NCI-H748 treated with DMSO at 0.1 percent for 48 hours (cell line): ENCODE measurements at places on chromosomes 2 and 18.

- no peak for DNase-seq
Measured at GRCh38 chr2:65518751-65519150, 86.4 kb upstream of the SPRED2 start.

DNA sequence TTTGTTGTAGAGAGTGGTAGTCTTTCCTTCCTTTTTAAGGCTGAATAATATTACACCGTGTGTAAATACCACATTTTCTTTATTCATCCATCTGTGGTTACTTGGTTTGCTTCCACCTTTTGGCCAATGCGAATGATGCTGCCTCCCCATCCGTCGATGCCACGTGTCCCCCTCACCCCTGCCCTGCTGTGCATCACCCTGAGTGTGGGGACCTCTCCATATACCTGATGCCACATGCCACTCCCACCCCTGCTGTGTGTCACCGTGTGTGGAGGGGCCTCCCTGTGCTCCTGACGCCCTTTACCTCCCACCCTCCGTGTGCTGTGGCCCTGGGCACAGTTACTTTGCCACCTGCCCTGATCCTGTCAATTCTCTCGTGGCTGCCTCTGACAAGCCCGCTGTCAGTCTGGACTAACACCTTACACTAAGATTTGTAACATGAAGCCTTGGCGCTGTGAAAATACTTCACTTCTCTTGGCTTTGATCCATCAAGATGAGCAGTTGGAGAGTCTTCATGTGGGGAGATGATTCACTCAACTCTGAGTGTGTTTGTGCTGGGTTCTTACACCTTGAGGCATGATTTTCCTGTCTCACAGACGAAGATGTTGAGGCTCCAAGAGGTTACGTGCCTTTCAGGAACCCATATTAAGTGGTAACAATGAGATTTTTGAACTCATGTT is 234.0 kb downstream of the ZNF407 start:
- no peak for DNase-seq

- no peak for DNase-seq
Measured at GRCh38 chr2:163269374-163270021, 430.9 kb upstream of the KCNH7 start.

DNA sequence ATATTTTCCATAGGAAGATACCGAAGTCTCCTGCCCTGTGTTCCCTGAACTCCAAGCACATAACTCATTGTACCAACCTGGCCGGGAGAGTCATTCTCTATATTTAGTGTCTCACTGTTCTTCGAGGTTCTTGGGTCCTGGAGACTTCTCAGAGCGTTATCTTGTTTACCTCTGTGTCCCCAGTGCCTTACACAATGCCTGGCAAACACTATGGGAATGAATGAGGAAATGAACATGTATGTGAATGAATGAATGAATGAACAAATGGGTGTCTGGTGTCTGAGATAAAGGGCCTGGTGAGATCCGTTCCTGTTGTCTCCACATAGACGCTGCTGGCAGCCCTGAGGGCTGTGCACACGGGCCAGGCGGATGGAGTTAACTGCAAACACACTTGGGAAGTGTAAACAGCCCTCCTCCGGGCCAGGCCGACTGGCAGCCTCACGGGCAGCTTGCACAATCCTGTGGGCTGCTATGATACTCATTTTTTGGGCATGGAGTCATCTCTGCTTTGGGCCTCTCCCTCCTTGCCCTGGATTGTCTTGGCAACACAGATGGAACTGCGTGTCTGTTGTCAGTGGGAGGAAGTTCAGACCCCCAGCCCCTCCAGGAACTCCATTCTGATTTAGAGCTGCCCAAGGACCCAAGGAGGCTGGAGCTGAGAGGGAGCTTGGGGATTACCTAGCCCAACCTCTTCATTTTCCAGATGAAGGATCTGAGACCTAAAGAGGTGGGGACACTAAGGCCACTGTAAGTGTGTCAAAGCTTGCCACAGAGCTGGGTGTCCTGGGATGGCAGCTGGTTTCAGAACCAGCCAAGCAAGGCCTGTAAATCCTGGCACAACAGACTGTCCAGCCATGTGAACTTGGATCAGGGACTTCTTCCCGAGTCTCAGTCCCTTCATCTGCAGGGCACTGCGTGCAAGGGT is 124.4 kb downstream of the INHBB start:
- DNase-seq: no peak

DNA sequence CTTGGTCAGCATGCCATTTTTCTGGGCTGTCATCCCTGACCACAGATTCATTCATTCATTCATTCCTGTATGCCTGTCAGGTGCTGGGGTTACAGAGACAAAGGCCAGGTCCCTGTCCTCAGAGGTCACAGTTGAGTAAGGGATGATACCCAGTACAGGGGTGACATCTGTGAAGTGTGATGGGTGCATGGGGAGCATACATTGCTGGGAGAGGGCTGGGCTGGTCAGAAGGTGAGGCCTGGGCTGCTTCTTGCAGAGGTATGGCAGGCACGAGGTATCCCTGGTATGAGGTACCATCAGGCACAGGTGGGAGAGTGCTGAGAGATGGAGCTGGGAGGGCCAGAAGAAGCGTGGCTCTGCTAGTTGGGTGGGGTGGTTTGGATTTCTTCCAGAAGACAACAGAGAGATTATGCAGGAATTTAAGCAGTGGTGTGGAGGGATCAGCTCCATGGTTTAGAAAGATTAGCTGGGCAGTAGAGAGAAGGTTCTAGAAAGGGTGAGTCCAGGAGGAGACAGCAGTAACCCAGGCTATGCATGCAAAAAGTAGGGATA is 181.9 kb upstream of the HAAO start:
- no peak for DNase-seq

DNA sequence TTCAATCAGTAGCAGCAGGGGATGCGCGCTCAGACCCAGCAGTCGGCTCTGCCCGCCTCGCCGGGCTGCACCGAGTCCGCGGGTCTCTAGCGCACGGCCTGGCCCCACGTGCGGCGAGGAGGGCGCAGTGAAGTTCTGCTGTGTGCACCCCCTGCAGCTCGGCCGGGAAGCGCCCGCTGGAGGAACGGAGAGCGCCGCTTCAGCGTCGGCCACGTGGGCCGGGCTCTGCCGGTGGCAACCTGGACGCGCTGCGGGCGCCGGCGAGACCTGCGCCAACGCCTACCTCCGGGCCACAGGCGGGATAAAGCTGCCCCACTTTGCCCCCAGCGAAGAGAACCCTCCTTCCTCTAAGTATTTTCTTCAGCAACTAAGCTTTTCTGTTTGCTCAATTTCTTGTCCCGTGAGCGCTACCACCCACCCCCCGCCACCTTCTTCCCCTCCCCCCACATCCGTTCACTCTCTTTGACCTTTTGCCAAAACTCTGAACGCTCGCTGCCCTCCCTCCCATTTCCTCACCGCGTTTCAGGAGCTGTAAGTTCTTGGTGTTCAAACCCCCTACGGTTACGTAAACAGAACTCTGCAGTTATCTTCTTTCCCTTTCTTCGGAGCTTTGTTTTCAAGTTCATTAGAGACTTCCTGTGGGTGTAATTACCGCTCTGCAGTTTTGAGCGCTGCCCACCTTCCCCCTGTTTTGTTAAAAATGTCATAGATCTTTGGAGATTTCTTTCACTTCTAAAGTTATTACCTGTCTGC is 42.6 kb upstream of the EDAR start:
- no peak for DNase-seq

- no peak for DNase-seq
Measured at GRCh38 chr2:148828941-148829340, 46.1 kb upstream of the KIF5C start.

DNA sequence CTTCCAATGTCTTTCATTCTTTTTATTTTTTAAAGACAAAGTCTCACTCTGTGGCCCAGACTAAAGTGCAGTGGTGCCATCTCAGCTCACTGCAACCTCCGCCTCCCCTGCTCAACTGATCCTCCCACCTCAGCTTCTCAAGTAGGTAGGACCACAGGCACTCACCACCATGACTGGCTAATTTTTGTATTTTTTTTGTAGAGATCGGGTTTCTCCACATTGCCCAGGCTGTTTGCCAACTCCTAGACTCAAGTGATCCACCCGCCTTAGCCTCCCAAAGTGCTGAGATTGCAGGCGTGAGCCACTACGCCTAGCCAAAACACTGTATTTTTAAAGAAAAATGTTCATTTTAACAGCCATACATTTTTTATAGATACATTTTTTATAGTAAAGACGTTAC is 12.7 kb downstream of the GCKR start:
- no peak for DNase-seq

DNA sequence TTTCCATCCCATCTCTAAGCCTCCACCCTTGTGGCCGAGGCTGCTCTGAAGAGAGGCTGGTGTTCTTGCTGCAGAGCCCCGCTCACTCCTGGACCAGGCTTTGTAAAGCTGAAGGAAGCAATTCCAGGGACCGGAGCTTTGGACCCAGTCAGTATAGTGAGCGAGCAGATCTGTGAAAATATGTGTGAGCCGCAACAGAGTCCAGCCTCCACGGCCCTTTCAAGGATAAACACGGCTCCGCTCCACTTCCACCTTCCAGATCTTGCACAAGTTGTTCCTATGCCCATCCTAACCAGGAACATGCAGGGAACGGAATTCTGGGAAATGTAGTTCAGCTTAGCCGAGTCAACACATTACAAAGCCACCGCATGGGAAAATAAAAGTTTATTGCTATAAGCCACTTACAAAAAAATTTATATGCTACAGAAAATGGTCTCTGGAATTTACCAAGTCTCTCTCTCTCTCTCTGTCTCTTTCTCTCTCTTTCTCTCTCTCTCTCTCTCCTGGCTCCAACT is 151.7 kb upstream of the ZNF521 start:
- no peak for DNase-seq

DNA sequence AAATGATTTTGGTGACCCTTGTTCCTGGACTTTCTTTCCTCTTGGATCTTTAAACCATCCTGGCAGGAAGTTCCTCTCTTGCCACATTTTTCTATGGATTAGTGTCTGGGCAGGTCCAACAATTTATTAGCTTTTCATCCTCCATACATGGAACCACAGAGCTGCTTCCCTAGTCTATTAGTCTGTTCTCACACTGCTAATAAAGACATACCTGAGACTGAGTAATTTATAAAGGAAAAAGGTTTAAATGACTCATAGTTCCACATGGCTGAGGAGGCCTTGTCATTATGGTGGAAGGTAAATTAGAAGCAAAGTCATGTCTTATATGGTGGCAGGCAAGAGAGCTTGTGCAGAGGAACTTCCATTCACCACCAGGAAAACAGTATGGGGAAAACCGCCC is 122.9 kb downstream of the DDX1 start:
- DNase-seq: no peak

- no peak for DNase-seq
Measured at GRCh38 chr2:119599384-119599783, 55.1 kb downstream of the CFAP221 start.

- no peak for DNase-seq
Measured at GRCh38 chr2:222160944-222161343, 137.9 kb downstream of the PAX3 start.

DNA sequence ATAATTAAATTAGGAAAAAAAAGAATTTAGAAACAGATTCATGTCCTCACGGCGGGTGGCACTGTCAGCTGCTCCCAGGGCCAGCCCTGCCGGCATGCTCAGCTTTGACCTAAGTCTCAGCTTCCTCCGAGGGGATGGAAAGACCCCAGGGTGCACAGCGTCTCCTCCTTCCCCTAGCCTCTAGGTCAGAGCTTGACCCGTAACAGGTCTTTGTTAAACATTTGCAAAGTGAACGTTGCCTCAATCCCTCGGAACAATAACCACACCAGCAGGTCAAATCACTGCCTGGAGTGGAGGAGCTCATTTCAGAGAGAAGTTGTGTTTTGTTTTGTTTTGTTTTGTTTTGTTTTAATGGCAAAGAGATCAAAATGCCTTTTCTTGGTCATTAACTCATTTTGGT is 171.3 kb downstream of the TMEM18 start:
- DNase-seq: no peak

DNA sequence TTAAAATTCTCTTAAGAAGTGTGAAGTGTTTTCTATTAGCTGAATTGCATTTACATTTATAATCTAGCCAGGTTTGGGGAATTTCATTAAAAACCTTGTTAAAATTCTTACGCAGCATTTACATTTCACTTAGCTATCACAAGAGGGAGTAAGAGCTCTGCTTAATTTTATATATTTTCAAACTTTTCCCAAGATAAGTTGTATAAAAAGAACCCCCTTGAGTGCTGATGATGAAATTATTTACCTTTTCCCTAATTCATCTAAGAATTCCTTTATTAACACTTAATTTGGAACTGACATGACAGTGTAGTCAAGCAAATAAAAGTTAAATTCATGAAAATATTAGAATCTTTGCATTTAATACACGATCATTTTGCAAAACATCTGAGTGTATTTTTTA is 54.2 kb upstream of the ZSWIM2 start:
- DNase-seq: no peak

GRCh38 chr2:469514-469913 is 181.6 kb upstream of the ALKAL2 start:
- no peak for DNase-seq

- DNase-seq: no peak
Measured at GRCh38 chr18:45775241-45775676, 50.2 kb upstream of the SIGLEC15 start.

GRCh38 chr2:142596334-142597088 is 281.0 kb upstream of the KYNU start:
- no peak for DNase-seq

GRCh38 chr18:42850174-42851083 is 265.1 kb downstream of the RIT2 start:
- DNase-seq: peak; percentile 79

- DNase-seq: no peak
Measured at GRCh38 chr2:204021290-204022081, 84.9 kb downstream of the ICOS start.

DNA sequence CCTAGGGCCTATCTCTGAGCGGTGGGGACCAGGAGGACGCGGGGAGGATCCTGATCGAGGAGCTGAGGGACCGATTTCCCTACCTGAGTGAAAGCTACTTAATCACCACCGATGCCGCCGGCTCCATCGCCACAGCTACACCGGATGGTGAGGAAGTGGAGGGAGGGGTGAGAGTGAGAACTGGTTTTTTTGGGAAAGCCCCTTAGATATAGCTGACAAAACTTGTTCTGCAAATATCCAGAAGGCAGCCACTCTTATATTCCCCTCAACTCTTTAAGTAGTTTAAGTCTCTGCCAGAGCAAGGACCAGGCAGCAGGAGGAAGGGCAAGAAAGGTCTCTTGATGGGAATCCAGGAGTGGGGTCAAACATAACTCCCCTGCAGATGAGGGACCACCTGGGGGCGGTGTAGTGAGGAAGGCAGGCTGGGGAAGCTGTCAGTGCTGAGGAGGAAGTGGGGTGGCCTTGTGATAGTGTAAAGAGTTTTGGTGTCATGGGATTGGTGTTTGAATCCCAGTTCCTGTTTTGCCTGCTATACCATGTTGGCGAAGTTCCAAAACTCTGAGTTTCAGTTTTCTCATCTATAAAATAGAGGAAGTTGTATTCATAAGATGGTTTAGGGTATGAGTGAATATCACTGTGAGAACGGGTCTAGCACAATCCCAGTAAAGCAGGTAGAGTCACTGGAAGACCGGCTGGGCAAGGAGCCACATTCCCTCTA is 3.4 kb downstream of the NAGK start:
- DNase-seq: no peak

- no peak for DNase-seq
Measured at GRCh38 chr2:120858361-120859106, 122.9 kb downstream of the GLI2 start.
